Left renal pelvis (tissue), 4 donors: ENCODE measurements at places on chromosomes 2 and 18. TPM values are rescaled to one million over a fixed set of nuclear protein-coding genes. Genes with fewer than 3 reads are reported as not detected.

Gene ALK
- 1.4 TPM for polyA plus RNA-seq

Gene OTOS
- polyA plus RNA-seq, result 0.46 TPM

Gene CD207
- polyA plus RNA-seq, result 0.09 TPM

Gene CHRNG
- 1.8 TPM for polyA plus RNA-seq

Gene RAB31
- 27.0 TPM for polyA plus RNA-seq

DNA sequence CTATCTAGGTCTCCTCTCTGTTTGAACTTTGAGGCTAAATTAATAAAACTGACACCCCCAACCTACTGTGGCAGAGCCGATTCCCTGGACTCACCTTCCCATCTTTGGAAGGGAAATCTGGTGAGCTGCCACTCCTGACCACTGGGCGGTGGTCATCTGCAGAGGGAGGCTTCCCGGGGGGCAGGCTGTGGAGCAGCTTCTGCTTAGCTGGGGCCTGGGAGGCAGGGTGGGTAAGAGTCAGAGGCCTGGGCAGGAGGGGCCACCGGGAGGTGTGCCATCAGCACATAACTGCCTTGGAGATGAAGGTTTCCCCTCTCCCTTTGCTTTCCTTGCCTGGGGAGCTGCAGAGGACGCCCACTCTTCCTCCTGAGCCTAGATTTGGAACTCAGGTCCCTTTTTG, 2.3 kb upstream of the NPPC start:
- DNase-seq, result no peak

- no peak for DNase-seq
Observed at GRCh38 chr18:49167084-49167483, 216.3 kb upstream of the SMAD7 start.

DNA sequence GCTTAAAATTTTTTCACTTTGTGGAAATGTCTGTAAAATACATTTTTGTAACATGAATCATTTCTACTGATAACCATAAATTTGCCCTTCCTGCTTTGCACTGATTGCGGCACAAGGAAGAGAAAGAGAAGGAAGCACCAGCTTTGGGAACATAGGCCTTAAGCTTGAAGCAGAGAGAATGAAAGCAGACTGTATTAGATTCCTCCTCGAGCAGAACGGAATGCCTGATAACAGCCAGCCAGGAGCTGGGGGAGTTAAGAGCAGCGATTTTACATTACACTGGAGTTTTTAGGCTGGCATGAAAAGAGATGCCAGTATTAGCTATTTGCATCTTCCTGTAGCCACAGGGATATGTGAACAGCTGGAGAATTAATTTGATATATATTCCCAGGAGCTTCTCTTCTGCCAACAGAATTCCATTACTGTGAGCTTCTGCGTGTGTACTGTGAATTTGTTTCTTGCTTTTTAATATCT, 33.5 kb downstream of the CRIM1 start:
- no peak for DNase-seq
